ENCODE measurements at places on chromosomes 7 and 10.

DNA sequence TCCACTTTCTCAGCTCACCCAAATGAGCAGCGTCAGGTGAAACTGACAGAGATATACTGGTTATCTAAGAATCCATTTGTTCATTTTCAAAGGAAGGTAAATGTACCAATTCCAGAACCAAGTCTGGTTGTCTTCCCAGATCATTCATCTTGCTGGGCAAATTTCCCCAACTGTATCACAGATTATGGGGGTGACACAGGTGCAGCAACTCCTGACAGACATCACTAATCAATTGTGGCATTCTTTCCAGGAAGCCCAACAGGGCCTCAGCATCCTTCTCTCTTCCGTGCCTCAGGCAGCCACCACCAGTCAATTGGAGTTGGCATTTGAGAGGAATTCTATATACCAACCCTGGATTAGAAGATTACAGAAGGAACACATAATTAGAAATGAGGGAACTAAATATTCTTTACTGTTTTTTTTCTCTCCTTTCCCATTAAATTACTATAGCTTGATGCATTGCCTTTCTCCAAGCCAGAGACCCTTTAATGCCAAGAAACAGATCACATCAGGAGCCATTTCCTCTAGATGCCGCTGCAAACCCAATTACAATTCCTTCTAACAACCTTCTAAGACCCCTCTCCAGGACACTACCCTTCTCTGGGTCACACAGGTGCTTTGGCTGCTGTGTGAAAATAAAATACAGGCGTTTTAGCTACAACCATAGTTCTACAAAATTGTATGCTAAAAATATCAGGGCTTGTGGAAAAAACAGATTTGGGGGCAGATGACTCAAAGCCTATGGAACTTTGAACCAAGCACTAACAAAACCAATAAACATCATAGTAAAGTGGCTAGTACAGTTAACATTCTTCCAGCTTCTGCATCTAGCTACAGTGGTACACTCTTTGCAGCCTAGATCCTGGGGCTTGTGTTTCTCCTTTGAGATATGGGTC, 291.6 kb downstream of the RNLS start:
- DNase-seq, result no peak

DNA sequence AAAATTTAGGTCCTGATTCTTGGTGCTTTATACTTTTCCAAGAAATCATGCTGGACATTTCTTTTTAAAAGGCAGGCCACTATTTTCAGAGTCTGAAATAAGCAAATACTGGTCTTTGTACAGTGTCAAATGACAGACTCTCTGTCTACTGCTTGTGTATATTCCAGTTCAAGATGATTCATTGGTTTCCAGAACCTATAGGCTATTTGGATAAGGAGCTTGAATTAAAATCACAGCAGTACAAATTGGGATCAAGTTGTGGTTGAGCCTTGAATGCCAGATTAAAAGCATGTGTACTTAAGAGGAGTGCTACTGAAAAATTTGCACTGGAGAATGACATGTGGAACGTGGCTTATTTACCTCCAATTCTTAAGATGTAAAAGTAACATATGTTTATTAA, 10.7 kb downstream of the KMT2E start:
- DNase-seq, result no peak

DNA sequence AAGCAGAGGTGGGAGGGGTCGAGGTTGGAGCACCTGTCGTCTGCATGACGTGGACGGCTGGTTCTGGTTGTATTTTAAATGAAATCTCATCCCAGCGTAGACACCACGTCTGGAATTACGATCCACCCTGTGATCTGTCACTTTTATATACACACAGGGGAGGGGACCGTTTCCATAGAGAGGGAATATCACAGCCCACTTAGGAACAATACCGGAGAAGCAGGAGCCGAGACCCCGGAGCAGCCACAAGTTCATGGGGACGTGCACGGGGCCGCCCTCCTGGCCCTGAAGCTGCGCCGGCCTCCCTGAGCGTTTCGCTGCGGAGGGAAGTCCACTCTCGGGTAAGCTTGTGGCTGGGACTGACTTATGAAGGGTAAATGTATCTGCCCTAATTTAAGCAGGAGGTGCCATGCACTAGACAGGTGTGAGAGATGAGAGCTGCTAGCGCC, at the start of gene UCN3:
UCN3 (plus strand) TSS at position 77 of the 449 bp plus-strand sequence. CDS start 8,755 bp downstream, outside the sequence.
- peak; percentile 1 for DNase-seq

- peak; percentile 92 for DNase-seq
Observed at GRCh38 chr7:23470330-23471105, at the start of gene IGF2BP3. Gene IGF2BP3 (minus strand): TSS chr7:23470491. CDS start chr7:23470110, 381 bp downstream.

DNA sequence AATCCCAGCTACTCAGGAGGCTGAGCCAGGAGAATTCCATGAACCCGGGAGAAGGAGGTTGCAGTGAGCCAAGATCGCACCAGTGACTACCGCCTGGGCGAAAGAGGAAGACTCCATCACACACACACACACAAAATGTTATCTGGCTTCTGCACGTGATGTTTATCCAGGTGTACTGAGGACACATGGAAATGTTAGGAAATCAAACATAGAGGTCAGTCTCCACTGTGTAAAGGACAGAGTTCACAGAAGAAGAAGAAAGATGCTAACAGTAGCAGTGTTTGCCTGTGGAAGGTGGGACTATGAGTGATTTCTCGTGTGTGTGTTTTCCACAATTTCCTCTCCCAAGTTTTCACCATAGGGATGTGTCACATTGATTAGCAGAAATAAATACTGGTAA, 256.9 kb downstream of the ELMO1 start:
- no peak for DNase-seq

- DNase-seq, result peak; percentile 45
Observed at GRCh38 chr10:75019370-75019769, 92.1 kb upstream of the SAMD8 start.

DNA sequence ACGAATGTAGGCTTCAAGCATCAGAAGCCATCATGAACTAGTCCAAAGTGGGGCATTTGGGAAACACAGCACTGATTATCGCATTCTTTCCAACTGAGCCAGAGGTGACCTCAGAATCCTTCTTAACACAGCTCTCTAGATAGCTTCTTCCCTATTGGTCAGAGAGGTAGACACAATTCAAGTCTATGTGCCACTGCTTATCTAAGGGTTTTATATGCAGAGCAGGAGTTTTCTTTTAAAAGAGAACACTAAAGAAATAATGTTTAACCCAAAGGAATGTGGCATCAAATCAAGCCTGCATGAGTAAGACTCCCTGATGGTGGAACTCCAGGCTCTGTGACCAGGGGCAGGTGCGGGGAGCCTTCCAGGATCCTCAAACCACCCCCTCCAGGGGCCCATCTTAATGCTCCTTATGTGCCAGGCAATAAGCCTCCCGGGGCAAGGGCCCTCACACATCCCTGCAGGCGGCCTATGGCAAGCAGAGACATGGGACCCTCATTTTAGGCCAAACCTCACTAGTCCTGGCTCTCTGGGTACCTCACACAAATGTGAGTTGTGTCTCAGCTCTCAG, 13.8 kb downstream of the HSPA12A start:
- no peak for DNase-seq

DNA sequence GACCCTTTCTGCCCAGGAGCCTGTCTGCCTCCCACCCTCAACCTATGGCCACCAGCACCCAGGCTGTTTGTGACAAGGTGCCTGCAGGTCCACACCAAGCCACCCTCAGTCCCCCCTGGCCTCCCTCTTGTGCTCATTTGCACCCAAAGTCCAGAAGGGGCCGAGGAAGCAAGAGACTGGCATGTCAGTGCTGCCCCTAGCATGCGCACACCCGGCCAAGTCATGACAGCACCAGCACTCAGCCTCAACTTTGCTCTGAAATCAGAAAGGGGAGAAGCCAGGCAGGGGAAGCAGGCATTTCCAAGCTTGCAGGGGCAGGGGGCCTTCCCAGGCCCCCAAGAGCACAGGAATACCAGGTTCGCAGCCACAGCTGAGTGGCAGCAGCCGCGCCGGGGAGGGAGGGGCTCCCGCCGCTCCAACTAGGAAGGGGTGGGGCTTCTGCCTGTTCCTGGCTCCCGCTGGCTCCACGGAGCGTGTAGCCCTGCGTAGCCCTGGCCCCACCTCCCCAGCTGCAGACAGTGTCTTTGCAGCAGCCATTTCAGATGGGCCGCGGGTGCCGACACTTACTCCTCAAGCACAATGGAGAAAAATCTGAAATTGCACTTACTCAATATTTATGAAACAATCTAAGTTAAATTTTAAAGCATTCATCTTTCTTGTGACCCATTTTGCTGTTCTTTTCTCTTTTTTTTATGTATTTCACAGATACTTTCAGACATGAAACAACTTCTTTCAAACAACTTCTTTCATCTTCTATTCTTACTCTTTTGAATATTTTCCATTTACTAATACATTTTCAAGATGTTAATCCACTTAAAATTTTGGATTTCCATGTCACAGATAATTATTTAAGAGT, 54.9 kb upstream of the ABCB5 start:
- DNase-seq, result no peak

DNA sequence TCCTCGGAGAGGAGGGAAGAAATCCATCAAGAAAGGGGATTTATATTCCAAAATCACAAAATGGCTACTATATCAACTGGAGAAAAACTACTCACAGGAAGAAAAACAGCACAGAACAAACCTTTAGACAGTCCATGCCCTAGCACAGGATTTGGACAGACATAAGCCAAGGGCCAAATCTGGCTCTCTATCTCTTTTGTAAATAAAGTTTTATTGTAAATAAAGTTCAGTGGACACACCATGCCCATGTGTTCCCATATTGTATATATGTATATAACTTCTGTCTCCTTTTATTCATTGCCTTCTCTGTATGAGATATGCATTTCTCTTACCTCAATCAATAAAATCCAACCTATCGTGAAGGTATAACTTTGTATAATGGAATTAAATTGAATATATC, 742.8 kb upstream of the LRRTM3 start:
- no peak for DNase-seq

GRCh38 chr7:73391396-73391795, 42.2 kb upstream of the FZD9 start:
- DNase-seq, result no peak

DNA sequence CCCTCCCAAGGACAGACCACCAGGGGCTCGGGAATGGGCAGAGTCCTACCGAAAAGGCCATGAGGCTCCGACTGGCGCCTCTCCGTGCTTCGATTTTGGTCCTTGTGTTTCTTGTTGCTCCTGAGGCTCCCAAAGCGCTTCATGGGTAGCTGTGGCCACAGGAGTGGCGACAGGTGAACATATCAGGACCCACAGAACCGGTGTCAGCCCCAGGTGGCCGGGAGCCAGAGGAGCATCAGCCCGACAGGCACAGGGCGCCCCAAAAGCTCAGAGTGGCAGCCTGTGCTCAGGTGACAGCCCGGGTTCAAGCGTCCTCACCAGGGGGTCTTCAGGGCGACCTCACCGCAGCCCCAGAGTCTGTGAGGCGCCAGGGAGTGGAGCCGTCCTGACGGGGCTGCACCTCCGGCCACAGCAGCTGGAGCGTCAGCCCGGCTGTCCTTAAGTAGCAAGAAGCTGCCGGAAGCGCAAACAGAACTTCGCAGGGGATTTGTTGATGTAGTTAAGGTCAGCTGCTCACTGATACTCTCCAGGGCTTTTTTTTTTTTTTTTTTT, 141.0 kb downstream of the PRKAG2 start:
- DNase-seq, result peak; percentile 90

DNA sequence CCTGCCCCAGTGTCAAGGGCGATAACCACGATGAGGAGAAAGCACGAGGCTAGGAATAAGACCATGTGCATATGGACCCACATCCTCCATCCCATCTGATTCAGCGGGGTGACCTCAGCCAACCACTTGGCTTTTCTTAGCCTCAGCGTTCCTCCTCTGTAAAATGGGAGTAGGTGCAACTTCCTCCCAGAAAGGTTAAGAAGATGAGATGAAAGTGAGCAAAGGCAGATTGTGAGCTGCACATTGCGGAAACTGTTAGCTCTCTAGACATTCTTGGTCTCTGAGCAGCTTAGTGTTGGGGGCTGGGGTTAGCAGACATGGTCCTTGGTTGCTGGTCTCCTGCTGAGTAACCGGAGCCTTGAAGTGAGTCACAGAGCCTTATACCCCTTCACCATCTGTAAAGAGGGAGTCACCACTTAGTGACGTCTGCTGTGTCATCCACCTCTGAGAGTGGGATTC, 497.3 kb upstream of the GALNT17 start:
- no peak for DNase-seq

GRCh38 chr10:35639728-35640401, 2.2 kb downstream of the FZD8 start:
- DNase-seq, result peak; percentile 25

GRCh38 chr10:125700355-125700911, 17.5 kb upstream of the TEX36 start:
- DNase-seq, result no peak

DNA sequence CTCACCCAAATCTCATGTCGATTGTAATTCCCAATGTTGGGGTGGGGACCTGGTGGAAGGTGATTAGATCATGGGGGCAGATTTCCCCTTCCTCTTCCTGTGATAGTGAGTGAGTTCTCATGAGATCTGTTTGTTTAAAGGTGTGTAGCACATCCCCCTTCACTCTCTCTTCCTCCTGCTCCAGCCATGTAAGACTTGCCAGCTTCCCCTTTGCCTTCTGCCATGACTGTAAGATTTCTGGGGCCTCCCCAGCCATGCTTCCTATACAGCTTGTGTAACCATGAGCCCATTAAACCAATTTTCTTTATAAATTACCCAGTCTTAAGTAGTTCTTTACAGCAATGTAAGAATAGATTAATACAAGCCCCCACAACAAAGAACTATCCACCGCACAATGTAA, 109.9 kb upstream of the JAZF1 start:
- DNase-seq, result no peak

DNA sequence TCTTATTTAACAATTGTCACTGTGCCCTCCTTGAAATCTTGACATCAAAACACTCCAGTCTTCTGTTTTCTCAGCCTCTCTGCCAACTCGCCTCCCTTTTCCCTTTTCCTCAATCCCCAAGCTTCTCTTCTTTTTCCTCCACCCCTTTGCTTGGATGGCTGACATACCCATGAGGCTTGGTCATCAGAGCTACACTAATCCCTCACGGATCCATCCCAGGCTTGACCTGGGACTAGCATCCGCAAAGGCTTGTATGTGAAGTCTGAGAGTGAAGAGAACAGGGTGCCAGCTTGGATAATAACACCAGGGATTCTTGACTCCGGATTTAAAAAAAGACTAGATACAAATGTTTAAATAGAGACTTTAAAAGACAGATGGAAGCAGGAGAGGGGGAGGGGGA, 428.8 kb upstream of the C7orf33 start:
- no peak for DNase-seq

DNA sequence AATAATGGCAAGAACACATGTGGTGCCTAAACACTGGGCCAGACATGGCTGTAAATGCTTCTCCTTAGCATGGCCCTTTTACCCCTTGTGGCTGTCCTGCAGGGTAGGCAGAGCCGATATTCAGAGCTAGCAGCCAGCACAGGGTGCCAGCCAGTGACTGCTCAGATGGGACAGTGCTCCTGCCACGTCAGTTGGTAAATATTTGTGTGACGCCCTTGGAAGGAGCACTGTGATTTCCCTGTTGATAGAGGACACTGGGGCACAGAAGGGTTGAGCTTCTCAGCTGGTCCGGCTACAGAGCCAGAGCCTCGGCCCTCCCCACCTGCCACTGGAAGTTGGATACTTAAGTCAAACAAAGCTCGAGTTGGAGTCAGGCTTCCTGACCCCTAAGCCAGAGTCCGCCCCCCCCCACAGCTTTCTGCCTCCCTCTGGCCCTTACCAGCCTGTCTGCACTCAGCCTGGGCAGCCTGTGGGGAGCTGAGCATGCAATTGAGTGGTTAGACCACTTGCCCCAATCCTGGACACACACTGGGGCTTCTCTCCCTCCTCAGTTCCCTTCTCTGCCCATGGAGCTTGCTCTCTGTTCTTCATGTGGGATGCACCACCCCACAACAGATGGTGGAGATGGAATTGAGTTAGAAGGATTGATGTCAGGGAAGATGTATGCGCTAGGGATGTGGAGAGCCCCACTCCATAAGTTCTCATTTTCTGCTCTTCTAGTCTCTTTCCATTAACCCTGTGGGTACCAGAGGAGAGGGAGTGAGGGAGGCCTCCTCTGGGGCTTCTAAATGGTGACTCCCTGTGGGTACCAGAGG, 350.8 kb downstream of the PLXNA4 start:
- no peak for DNase-seq

Measured in COR-L47 (cell line).